ENCODE measurements at places on chromosomes 5 and 9. TPM values are rescaled to one million over a fixed set of nuclear protein-coding genes. Genes with fewer than 3 reads are reported as not detected.

ZNF658 gene
- 4.1 TPM for total RNA-seq

TRPM6 gene
- total RNA-seq: 0.28 TPM

SLC6A7 gene
- not detected for total RNA-seq

CCDC183 gene
- not detected for total RNA-seq

ALDH1A1 gene
- not detected for total RNA-seq

CCIN gene
- 0.14 TPM for total RNA-seq

CCL21 gene
- not detected for total RNA-seq

LCN6 gene
- not detected for total RNA-seq

RORB gene
- total RNA-seq: not detected

CARD9 gene
- 0.24 TPM for total RNA-seq

SPINK13 gene
- not detected for total RNA-seq

TESK1 gene
- total RNA-seq: 14.6 TPM

COL23A1 gene
- 0.04 TPM for total RNA-seq

OR1J2 gene
- total RNA-seq: not detected

OR13J1 gene
- not detected for total RNA-seq
